Heart right ventricle (tissue), 16 donors: ENCODE measurements at places on chromosomes 1 and 21. TPM values are rescaled to one million over a fixed set of nuclear protein-coding genes. Genes with fewer than 3 reads are reported as not detected.

The RORC gene
- 11.8 TPM for total RNA-seq

The ATP1A4 gene
- 0.50 TPM for total RNA-seq

GRCh38 chr1:229017091-229017490, 253.8 kb upstream of the RAB4A start:
- no peak for DNase-seq

GRCh38 chr1:93615582-93616150, 66.0 kb downstream of the BCAR3 start:
- no peak for DNase-seq
